AG10803 (cell line): ENCODE measurements at places on chromosomes 6 and 20.

- no peak for DNase-seq
Measured at GRCh38 chr6:25494469-25494868, 157.5 kb upstream of the SCGN start.

DNA sequence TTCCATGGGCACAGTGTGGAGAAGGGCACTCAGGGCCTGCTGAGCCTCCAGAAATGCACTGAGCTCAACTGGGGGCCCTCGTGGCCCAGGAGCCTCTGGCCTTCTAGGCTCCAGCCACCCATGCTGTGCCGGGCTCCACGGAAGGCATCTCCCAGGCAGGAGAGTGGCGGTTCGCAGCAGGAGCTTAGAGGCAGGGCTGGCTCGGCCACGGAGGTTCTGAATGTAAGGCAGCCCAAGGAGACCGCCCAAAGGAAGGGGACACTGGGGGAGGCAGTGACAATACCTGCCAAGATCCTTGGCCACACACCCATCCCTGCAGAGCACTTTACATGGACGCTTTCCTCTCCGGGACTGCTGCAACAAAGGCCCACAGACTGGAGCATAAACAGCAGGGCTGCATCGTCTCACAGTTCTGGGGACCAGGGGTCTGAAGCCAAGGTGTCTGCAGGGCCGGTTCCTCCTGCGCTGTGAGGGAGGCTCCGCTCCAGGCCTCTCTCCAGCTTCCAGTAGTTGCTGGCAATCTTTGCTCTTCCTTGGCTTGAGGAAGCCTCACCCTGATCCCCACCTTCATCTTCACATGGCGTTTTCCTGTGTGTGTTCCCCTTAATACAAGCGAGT lies 128.2 kb upstream of the CDH4 start:
- no peak for DNase-seq

GRCh38 chr6:159005436-159005835 lies 5.4 kb upstream of the RSPH3 start:
- no peak for DNase-seq

DNA sequence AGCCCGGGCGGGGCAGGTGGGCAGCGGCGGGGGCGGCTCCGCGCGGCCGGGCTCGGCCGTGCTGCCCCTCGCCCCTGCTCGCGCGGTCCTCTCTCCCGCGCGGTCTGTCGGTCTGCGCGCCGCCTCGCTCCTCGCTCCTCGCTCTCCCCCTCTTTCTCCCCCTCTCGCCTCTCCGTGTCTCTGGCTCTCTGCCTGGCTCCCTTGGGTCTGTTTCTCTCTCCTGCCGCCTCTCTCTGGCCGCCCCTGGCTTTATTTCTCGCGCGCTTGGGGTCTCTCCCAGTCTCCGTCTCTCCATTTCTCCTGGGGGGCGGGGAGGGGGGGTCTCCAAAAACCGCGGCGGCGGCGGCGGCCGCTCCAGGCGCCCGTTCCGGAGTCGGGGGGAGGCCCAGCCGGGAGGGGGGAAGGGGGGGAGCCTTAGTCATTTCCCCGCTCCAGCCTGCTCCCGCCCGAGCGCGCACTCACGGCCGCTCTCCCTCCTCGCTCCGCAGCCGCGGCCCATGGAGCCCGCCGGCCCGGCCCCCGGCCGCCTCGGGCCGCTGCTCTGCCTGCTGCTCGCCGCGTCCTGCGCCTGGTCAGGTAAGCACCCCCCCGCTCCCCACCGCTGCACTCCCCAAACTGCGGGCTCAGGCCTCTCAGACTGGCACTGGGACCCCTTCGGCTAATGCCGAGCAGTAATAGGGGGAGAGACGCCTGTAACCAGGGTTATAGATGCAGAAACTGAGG lies at the start of gene SIRPA:
Gene SIRPA, plus strand, starts transcription at position 457 of the 723 bp plus-strand sequence. Its CDS starts 41 bp downstream, at position 498.
- DNase-seq = peak; percentile 69

- DNase-seq = peak; percentile 31
Measured at GRCh38 chr6:111030008-111031007, 48.5 kb downstream of the RPF2 start.

DNA sequence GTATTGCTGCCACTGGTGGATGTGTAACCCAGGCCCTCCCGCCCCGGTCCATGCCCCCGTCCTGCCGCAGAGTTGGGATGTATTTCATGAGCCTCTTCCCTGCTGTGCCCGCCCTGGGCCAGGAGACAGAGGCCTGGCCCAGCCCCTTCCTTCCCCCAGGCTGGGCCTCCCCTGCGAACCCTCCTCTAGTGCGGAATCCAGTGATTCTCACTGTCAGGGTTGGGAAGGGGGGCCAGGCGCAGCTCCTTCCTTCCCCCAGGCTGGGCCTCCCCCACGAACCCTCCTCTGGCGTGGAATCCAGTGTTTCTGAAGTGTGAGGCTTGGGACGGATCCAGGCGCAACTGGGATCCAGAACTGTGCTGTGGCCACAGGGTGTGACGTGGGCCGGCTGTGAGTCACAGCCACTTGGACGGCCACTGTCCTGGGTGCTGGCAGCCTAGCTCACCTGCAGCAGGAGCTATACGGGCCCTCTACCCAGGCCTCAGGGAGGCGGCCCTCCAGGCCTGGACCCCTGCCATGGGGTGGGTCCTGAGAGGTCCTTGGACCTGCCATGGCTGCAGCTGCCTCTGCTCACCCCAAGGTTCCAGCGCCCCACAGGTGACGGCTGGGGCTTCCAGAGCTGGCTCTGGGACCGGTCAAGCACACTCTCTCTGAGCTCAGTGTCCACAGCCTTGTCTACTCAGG lies 28.3 kb downstream of the COL20A1 start:
- DNase-seq = peak; percentile 35

DNA sequence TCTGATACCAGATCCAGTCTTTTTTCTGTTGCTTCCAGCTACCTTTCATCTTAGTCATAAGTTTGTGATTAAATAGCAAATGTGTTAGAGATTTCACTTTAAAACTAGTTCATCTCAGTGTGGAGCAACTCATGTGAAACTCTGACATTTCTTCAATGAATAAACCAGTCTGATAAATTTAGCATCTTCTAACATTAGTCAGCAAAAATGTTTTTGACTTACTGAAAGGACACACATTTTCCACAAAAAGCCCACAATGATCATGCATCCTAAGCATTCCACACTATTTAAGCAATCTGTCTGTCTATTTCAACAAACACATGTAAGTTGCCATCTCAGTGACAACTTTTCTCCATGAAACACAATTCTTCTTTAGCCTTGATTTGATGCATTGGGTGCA lies 222.2 kb upstream of the SLC35B3 start:
- no peak for DNase-seq

DNA sequence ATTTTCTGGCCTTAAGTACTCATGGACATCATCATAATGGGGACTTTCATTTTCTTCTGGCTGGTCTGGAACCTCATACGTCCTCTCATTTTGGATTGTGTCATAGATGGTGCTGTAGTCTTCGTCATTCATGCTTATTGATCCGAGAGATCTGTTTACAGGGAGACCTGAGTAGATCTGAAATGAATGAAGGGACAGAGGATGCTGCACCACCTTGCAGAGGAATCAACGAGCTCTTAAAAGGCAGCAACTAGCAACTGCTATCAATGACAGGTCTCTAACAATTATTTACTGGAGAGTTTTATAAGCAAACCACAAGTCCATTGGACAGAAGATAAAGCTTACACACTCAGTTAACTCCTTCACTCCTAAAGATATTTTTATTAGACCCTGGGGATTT lies 49.7 kb upstream of the ENPP4 start:
- DNase-seq = no peak

DNA sequence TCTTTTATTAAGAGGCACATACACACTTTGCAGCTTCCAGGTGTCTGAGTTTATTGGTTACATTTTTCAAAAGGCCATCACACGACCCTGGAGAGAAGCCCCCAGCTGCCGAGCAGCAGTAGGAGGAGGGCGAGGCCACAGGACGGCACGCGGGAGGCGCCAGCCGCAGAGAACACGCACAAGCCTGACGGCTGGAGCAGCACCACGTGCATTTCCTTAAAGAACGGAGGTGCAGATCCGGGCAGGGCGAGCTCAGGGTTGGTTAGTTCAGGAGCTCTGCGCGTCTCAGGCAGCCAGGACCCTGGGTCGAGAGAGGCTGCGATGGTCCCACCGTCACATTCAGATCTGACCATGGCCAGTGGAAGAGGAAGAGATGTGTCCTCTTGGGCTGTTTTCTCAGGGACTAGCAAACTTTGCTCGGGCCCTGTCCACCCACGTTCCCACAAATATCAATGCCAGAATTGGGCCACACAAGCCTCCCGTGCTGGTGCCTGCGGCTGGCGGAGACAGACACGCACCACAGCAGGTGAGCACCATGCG lies 121.4 kb upstream of the AFDN start:
- DNase-seq = no peak

GRCh38 chr6:32849126-32849525 lies 4.4 kb downstream of the TAP1 start:
- DNase-seq = no peak

GRCh38 chr6:125294036-125294435 lies 7.7 kb downstream of the HDDC2 start:
- no peak for DNase-seq

- DNase-seq = no peak
Measured at GRCh38 chr20:21804802-21805201, 99.3 kb downstream of the PAX1 start.

DNA sequence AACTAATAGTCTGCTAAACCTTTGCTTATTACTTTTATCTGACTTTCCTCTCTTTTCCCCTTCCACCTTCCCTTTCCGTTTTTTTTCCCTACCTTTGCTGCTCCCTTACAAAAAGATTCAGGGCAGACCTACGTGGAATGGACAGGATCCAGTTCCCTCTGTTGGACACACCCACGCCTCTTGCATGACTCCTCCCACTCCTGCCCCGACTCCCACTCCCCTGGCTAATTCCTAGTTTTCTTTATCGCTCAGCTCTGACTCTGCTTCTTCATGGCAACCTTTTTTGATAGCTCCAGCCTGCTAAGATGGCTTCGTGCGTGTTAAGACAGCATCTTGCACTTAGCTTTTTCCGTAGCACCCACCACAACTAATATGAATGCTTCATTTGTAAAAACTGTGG lies 715.6 kb upstream of the NRSN1 start:
- no peak for DNase-seq

- no peak for DNase-seq
Measured at GRCh38 chr20:46649650-46649949, 1.7 kb downstream of the SLC13A3 start.

- DNase-seq = no peak
Measured at GRCh38 chr6:52640916-52641315, 30.0 kb upstream of the TMEM14A start.

DNA sequence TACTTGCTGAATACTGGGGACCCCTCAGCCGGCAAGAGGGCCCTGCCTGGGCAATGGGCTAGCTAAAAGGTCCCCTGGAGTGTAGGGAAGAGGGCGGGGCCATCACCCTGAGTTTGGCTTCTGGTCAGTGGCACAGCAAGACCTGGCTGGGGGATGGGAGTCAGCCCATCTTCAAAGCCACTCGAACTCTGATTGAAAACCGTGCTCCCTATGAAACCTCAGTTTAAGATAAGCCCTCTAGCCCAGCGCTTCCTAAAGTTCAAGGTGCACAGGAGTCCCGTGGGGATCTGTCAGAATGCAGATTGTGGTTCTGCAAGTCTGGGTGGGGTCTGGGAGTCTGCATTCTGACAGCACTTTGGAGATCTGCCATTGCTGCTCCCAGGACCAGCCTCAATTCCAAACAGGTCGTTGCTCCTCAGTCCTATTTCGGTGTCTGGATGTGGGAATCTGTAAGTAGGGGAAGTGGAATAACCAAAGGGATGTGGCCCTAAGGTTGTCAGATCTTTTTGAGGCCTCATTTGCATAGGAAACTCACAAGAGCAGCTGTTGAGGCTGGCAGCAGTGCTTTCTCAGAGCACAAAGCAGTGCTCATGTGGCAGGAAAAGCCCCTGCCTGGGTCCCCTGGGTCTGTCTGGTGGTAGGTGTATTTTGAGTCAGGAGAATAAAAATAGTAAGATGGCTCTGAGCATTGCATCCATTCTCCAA lies 85.3 kb upstream of the SCP2D1 start:
- no peak for DNase-seq

DNA sequence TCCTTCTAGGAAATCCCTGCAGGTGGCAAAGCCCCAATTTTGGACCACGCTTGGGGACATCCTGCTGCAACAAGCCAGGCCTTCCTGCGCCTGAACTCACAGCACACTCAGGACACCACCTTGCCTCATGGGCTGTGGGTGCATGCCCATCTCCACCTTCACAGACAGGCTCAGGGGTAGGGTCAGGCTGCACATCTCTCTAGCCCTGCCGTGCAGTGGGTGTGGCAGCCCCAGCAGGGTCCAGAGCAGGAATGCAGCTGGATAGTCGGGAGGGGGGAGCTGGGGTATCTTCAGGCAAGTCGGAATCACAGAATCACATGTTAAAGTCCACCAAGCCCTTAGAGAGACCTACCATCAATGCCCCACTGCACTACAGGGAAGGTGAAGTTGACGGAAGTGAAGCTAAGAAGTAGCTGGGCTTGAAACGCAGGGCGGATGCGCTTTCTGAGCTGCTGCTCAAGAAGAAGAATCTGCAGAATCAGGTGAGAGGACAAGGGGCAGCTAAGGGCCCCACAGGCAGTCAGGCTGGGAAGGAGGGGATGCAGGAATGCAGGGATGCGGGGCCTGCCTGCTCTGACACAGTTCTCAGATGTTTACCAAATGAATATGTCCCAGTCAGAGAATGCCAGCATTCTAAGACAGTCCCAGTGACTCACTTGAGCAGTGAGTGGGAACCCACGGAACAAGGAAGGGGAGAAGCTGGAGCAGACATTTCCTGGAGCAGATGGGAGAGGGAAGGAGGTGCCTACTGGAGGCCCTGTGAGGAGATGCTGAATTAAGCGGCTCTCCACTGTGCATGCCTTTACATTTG lies 11.3 kb downstream of the SERPINB6 start:
- DNase-seq = peak; percentile 83

DNA sequence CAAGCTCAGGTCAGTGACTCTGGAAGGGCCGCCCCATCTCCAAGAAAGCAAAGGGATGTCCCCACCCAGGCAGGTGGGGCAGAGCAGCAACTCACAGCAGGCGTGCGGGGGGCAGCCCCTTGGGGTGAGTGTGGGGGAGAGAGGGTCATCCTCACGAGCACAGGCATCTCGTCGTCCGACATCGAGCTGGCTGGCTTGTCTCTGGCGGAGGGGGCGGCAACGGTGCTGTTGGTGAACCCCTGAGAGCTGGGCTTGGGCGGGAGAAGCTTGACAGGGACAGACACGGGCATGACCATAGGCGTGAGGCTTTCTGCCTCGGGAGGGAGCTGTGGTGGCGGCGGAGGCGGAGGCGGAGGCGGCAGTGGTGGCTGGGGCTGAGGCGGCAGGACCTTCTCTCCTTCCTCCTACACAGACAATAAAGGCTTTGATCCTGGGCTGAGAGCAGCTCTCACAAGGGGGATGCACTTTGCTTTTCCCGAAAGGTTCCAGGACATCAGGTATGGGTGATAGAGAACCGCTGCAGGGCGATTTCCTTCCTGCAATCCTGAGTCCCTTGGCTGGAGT lies 45.6 kb upstream of the MRPS10 start:
- DNase-seq = no peak
